ENCODE measurements at places on chromosomes 5 and 9.

DNA sequence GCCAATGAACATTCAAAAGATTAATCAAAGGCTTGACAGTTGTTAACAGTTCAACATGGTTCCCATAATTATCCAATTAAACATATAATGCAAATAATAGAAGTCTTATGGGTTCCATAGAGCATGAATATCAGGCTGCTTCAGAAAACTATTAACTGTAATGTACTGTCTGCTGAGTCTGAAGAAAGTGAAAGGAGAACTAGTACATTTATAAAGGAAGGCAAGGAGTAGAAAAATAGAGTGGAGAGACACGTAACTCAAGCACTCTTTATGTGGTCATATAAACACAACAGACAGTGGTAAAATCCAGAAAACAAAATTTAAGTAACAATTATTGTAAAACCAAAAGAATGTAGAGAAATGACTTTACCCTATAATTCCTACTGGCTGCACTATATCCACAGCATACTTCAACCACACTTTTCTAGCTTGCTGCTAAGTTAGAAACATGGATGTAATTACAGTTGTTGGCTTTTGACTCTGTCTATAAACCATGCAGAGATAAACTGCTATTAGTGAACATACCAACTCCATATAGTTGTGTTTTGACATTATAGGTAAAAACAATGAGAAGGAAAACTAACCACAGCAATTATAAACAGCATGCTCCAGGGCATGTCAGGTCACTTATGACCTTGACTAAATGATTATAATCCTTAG lies 32.7 kb downstream of the NFIB start:
- DNase-seq: no peak

GRCh38 chr5:59684388-59685190 lies 208.9 kb downstream of the PDE4D start:
- DNase-seq: no peak

GRCh38 chr5:147305147-147305546 lies 70.3 kb downstream of the STK32A start:
- no peak for DNase-seq

GRCh38 chr5:79602889-79603288 lies 9.4 kb upstream of the TENT2 start:
- DNase-seq: no peak

GRCh38 chr9:90967145-90967538 lies 165.5 kb downstream of the SYK start:
- no peak for DNase-seq

DNA sequence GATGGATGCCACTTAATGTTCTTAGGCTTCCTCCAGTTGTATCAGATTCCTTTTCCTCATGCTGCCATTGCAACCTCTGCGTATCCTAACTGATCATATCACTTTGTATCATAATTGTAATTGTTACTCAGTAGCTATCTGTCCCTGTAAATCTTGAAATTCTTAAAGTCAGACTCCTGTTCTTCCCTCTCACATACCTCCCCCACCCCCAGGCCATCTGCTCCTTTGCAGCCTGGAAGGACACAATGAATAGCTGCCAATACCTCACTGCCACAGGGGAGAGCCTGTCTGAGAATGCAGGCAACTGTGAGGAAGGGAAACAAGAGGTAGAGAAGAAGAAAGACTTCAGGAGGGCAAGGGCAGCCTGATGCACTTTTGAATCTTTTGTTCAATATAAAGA lies 228.5 kb downstream of the ENC1 start:
- no peak for DNase-seq

DNA sequence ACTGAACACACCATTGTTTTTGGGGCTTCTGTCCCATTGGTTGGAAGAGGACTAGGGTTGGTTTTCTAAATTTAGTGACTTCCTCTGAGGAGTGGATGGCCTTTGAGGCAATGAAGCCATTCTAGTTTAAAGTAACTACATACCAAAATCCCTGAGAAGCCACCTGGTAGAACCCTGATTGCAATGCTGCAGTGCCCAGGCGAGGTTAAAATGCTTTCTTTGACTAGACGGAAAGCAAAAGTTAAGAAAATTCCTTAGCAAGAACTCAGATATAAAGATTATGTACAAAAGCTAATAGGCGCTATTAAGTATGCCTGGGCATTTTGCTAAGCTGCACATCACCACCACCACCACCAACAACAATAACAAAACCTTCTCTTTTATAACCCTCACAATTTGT lies 20.6 kb downstream of the GLRX start:
- DNase-seq: no peak

GRCh38 chr5:67021521-67021920 lies 175.1 kb downstream of the CD180 start:
- no peak for DNase-seq

- DNase-seq: no peak
Measured at GRCh38 chr5:67902497-67902830, 313.1 kb upstream of the PIK3R1 start.

Data from stimulated activated CD4-positive, alpha-beta T cell treated with anti-CD3 and anti-CD28 coated beads, Interleukin-4, amount 100 ng/mL, for 48 hours (primary cell).